AG09319 (cell line): ENCODE measurements at places on chromosomes 4 and X.

DNA sequence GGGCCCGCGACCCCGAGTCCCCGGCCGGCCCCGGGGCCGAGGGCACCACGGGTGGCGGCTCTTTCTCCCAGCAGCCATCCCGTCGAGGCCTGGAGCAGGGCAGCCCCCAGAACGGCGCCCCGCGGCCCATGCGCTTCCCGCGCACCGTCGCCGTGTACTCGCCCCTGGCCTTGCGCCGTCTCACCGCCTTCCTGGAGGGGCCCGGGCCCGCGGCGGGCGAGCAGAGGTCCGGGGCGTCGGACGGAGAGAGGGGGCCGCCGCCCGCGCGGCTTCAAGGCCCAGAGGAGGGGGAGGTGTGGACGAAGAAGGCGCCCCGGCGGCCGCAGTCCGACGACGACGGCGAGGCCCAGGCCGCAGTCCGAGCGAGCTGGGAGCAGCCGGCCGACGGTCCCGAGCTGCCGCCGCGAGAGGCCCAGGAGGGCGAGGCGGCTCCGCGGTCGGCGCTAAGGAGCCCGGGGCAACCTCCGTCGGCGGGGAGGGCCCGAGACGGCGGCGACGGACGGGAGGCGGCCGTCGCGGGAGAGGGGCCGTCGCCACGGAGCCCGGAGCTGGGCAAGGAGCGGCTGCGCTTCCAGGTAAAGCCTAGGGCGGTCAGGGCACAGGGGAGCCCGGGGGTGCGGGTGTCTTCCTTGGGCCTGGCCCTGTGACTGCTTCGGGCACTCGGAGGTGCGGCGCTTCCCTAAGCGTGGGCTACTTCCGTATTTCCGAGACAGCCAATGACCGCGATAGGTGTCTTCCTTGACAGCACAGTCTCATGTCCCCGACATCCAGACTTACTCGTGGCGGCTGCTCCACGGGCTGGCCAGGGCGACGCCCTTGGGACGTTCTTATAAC, 845 bp downstream of the ZAR1 start:
- no peak for DNase-seq

GRCh38 chr4:87067124-87067885, 132.5 kb downstream of the AFF1 start:
- peak; percentile 59 for DNase-seq

DNA sequence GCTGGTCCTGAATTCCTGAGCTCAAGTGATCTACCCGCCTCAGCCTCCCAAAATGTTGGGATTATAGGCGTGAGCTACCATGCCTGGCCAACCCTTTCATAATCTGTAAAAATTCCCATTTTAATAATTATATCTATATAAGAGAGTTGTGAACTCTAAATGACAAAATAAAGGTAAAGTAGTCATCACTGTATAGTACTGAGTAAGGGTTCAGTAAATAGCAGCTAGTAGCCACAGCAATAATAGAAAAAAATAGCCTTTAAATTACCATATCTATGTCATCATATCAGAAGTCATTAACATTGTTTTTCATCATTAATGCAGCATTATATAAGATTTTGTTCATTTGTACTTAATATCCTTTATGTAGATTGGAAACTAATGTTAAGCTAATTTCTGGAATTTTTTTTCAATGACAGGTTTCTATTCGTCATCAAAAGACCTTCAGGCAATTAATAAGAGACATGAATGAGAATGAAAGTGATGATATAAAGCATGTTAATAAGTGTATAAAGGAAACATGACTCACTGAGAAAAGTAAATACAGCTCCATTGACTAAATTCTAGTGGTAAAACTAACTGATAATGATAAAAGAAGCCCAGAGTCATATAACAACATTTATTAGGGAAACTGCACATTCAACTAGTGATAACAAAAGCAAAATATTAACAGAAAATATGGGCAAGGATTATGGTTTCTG, 85.9 kb upstream of the UGT8 start:
- no peak for DNase-seq

GRCh38 chr4:19254486-19254885, 997.2 kb upstream of the SLIT2 start:
- no peak for DNase-seq

- DNase-seq: no peak
Measured at GRCh38 chrX:11296051-11296450, 2.8 kb downstream of the AMELX start.

- no peak for DNase-seq
Measured at GRCh38 chr4:127580891-127581290, 51.9 kb upstream of the INTU start.

- DNase-seq: no peak
Measured at GRCh38 chr4:182905038-182905437, 12.1 kb downstream of the DCTD start.

GRCh38 chr4:156362581-156362980, 408.9 kb upstream of the CTSO start:
- no peak for DNase-seq

GRCh38 chr4:98658287-98659105, at the start of gene TSPAN5:
TSS of gene TSPAN5 (minus strand) at chr4:98658611.
- DNase-seq: peak; percentile 38

DNA sequence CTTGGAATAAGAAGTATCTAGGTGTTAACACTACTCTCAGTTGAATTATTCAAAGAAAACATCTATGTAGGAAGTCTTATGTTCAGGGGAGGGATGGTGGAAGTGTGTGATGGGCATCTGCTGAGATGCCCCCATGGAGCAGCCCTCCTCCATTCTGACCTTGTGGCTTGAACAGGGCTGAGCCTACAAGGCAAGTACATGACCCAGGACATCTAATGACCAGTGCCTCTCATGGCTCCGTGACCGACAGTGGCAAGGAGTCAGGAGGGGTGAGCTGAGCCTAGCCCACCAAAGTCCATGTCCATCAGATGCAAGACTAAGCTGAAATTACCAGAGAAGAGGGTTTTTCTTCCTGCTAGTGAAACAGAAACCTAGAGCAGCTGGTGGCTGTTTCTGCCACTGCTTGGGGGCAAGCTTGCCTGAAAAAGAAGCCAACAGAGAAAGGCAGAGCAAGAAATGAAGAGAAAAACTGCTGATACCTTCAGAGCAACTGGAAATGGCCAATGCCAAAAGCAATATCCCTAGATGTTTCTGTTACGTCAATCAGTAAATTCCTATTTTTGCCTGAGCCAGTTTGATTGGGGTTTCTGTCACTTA, 113.5 kb downstream of the TSPAN5 start:
- DNase-seq: no peak

GRCh38 chr4:105059337-105059736, 87.3 kb upstream of the TET2 start:
- no peak for DNase-seq

DNA sequence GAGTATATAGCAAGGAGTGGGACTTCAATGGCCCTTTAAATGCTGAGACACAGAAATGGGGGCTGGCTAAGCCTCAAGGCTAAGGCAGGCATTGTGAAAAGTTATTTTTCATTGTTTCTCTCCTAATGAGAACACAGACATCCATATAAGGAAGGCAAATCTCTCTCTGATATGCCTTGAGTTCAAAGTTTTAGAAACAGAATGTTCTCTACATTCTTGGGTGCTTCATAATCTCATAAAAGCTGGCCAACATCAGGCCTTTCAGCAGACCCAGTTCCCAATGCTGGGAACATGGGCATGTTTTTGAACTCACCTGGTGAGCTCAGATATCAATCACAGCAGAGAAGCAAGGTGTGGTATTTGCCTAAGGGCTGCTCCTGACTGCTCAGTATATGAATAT, 19.4 kb upstream of the RAB40A start:
- no peak for DNase-seq

DNA sequence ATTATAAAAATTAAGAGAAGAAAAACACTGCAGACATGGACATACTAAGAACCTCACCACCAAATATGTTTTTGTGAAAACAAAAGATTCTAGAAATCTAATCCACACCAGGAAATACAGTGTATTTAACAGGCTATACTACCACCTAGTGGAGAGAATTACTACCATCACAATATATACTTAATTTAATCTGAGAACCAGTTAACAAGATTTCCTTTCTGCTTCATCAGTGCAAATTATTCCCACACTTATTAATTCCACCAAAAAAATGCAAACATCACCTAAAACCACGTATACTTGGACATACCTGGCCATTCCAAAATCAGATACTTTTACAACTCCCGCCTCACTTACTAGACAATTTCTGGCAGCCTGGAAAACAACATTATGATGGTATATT, 7.0 kb upstream of the TXK start:
- DNase-seq: peak; percentile 25

- no peak for DNase-seq
Measured at GRCh38 chr4:13367244-13367643, 116.9 kb downstream of the RAB28 start.

- no peak for DNase-seq
Measured at GRCh38 chrX:56000174-56000573, 232.0 kb upstream of the KLF8 start.

GRCh38 chr4:61210186-61210939, 10.2 kb downstream of the ADGRL3 start:
- no peak for DNase-seq

- DNase-seq: peak; percentile 39
Measured at GRCh38 chr4:53706422-53707032, 115.2 kb upstream of the LNX1 start.

DNA sequence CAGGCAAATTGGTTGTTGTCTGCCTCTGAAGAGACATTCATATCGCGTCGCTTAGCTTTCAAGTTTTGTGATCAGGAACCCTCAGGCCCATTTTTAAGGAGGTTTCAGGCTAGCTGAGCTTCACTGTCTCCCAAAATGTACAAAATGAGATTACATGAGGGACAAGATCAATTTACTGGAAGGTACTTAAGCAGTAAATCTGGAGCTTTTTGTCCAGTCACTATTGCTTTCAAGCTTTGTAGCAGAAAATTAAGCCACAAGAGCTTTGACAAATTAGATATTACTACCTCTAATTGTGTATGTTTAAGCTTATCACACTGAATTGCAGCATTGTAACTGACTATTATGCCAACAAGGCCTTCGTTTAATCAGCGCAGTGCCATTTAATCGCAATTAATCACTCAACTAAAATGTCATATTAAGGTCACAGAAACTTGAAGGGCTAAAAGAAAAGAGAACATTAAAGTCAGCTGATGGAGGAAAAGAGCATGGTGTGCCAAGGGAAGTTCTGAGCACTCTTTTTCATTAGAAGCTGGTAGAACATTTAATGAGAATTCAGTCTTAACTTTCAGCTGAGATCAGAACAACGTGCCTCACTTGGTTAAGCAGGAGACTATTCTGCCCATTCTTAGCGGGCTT, 353.0 kb downstream of the FBXO8 start:
- no peak for DNase-seq

- peak; percentile 23 for DNase-seq
Measured at GRCh38 chrX:109537324-109537665, 651 bp downstream of the NXT2 start.

DNA sequence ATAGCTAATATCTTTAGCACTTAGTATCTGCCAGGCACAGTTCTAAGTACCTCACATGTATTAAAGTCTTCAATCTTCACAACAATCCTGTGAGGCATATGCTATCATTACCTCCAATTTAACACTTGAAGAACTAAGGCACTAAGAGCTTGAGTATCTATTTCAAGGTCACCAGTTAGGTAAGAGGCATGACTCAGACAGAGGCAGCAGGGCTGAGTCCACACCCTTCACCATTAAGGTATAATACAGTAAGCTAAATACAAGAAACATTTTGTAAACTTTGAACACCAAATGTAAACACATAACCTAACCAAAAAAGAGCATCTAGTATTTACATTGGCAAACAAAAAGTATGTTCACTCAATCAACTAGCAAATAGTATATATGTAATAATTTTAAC, 1410.9 kb downstream of the PCDH18 start:
- DNase-seq: no peak

- DNase-seq: no peak
Measured at GRCh38 chrX:152028579-152028978, 54.1 kb upstream of the GABRE start.

GRCh38 chr4:77193511-77194102, 36.6 kb downstream of the CCNG2 start:
- DNase-seq: no peak

GRCh38 chr4:47855350-47855749, 17.5 kb upstream of the CORIN start:
- peak; percentile 20 for DNase-seq

DNA sequence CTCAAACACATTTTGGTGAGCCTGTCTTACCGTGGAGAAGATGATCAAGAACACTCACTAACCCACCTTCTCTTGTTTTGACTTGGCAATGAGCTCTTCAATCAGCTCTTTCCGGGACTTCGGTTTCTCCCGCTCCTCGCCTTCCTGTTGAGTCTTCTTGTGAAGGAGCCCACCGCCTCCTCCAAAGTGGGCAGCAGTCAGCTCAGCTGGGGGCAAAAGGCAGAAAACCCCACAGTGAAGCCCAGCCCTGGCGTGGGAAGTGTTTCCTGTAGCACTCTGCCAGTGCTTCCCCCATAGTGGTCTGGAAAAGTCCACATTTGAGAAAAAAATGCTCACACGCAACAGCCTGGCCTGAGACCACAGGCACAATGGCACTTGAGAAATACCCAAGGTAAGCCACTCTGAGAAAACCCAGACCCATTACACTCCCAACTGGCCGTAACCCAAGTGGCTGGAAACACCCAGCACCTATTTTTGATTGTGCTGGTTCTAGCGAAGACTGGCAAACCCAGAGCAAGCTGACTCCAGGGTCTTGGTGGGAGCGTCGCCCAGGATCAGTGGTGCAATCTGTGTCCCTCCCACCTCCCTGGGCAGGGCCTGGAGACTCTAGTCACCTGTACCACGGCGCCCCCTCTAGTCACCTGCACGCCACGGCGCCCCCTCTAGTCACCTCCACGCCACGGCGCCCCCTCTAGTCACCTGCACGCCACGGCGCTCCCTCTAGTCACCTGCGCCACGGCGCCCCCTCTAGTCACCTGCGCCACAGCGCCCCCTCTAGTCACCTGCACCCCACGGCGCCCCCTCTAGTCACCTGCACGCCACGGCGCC, 8.6 kb downstream of the NOP14 start:
- DNase-seq: no peak

GRCh38 chrX:13837290-13837745, 20.4 kb upstream of the GPM6B start:
- no peak for DNase-seq

DNA sequence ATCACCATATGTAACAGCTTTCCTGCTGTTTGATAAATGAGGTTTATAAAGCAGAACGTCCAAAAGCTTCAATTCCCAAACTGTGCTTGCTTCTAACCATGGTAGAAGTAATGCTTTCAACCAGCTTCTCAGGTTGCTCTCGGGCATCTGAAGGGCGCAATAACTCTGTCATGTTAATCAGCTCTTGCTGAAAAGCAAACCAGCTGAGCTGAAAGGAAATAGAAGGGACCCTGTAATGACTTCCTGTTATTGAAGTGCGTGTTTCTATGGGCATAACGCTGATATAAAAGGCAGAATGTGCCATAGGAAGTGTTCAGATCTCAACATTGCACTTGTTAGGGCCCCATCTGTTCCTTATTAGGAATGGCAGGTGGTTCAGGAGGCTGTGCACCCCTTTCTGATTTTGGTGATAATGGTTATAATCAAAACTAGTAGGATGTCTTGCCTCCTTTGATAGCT, 21.2 kb downstream of the HERC3 start:
- DNase-seq: no peak

- DNase-seq: no peak
Measured at GRCh38 chrX:12292996-12293765, 154.9 kb downstream of the FRMPD4 start.

- no peak for DNase-seq
Measured at GRCh38 chr4:187232196-187232595, 508.5 kb upstream of the FAT1 start.

- DNase-seq: no peak
Measured at GRCh38 chr4:87575408-87575807, 32.9 kb upstream of the DSPP start.
